CD14-positive monocyte (primary cell): ENCODE measurements at places on chromosomes 4 and X. TPM values are rescaled to one million over a fixed set of nuclear protein-coding genes. Genes with fewer than 3 reads are reported as not detected.

GRCh38 chr4:86891762-86892635 lies at the start of gene C4orf36:
Gene C4orf36 (minus strand): TSS chr4:86892422. CDS start chr4:86891520, 902 bp downstream.
- H3K4me1 ChIP-seq, result peaks cover 25% of the 10 kb centered on the region
- peaks cover 22% of the 10 kb centered on the region for H3K27me3 ChIP-seq
- DNase-seq, result peak; percentile 17
- no peak within 1 kb of the TSS for H3K27ac ChIP-seq

DNA sequence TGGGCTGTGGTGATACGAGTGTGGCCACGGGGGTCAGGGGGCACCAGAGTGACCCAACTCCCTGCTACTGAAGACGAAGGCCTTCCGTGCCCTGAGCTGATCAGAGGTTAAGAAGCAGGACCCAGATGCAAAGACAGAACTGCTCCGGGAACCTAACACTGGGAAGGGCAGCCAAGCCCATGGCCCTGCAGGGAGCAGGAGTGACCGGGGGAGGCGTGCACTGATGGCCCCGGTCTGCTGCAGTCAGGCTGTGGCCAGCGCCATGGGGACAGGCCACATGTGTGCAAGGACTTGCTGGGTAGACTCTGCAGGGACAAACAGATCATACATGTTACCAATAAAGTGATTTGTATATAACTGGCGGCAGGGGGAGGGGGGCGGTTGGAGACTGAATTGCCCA lies 74.6 kb downstream of the ACOX3 start:
- no peak overlapping the region for H3K27ac ChIP-seq
- DNase-seq, result no peak
- H3K27me3 ChIP-seq, result no peaks in the 10 kb centered on the region
- no peak overlapping the region for H3K4me3 ChIP-seq

GRCh38 chr4:14345356-14345775 lies 656.9 kb upstream of the CPEB2 start:
- DNase-seq, result peak; percentile 89
- no peaks in the 10 kb centered on the region for H3K36me3 ChIP-seq

- H3K4me3 ChIP-seq, result no peak overlapping the region
- no peak overlapping the region for H3K27ac ChIP-seq
- no peaks in the 10 kb centered on the region for H3K36me3 ChIP-seq
- no peaks in the 10 kb centered on the region for H3K27me3 ChIP-seq
- H3K4me1 ChIP-seq, result no peaks in the 10 kb centered on the region
- no peak for DNase-seq
Measured at GRCh38 chr4:26450418-26450817, 39.9 kb downstream of the CCKAR start.

GRCh38 chr4:1204286-1204827 lies 32.0 kb upstream of the SPON2 start:
- no peaks in the 10 kb centered on the region for H3K36me3 ChIP-seq
- H3K27ac ChIP-seq, result no peak overlapping the region
- no peak overlapping the region for H3K4me3 ChIP-seq
- H3K27me3 ChIP-seq, result no peaks in the 10 kb centered on the region

- H3K27me3 ChIP-seq, result no peaks in the 10 kb centered on the region
- no peaks in the 10 kb centered on the region for H3K36me3 ChIP-seq
- no peak for DNase-seq
- H3K4me1 ChIP-seq, result no peaks in the 10 kb centered on the region
Measured at GRCh38 chr4:144816668-144817067, 170.7 kb downstream of the HHIP start.

DNA sequence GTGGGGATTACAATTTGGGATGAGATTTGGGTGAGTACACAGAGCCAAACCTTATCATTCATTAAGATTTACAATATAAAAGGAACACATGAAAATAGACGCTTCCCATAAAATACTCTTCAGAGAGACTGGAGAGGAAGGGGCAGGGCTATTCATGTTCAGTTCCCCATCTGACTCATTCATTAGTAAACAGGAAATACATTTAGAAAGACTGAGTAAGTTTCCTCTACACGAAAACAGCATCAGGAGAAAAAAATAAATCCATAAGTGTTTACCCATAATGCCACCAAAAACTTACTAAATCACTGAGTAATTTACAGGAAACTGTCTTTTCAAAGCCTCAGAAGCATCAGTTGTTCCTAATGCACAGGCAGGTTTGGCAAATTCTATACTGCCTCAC lies 255.4 kb upstream of the CXorf51A start:
- H3K4me1 ChIP-seq, result no peaks in the 10 kb centered on the region
- DNase-seq, result no peak
- H3K36me3 ChIP-seq, result no peaks in the 10 kb centered on the region
- H3K27me3 ChIP-seq, result no peaks in the 10 kb centered on the region
- H3K27ac ChIP-seq, result no peak overlapping the region

- H3K4me3 ChIP-seq, result no peak overlapping the region
- no peaks in the 10 kb centered on the region for H3K27me3 ChIP-seq
- H3K27ac ChIP-seq, result no peak overlapping the region
- no peak for DNase-seq
Measured at GRCh38 chr4:178347111-178347510, 904.9 kb upstream of the AGA start.

DNA sequence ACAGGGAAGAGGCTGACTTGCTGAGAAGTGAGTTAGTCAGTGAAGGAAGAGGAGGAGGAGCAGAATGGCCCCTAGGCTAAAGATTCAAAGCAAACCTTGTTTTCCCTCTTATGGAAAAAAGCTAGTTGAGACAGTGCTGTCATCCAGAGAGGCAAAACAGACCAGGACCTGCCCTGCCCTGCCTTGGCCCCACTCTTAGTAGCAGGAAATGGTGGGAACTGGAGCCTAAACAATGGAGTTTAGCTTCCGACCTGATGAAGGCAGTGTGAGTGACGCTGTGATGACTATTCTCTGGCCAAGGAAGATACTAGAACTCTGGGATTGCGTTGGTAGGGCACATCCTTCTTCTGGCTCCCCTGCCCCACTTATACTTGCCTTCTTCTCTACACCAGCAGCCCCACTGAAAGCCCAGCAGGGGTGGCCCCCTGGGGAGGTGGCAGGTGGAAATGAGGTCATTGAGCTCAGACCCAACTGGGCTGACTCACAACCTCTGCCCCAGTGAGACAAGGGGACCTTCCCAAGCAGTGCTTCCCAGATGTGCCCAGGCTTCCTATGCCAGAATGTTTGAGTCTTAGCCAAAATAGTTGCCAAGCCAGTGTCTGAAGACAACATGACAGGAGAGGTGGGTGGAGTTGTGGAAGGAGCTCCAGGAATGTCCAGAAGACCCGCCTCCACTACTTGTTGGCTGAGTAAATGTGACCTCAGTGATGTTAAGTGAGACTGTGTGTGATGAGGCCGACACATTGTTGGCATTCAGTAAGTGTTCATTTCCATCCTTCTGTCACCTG lies 38.8 kb downstream of the MSN start:
- DNase-seq, result peak; percentile 12
- H3K36me3 ChIP-seq, result peaks cover 5% of the 10 kb centered on the region
- peak overlapping the region; percentile 76 for H3K27ac ChIP-seq
- H3K4me3 ChIP-seq, result no peak overlapping the region
- H3K4me1 ChIP-seq, result peaks cover 50% of the 10 kb centered on the region
- no peaks in the 10 kb centered on the region for H3K27me3 ChIP-seq

DNA sequence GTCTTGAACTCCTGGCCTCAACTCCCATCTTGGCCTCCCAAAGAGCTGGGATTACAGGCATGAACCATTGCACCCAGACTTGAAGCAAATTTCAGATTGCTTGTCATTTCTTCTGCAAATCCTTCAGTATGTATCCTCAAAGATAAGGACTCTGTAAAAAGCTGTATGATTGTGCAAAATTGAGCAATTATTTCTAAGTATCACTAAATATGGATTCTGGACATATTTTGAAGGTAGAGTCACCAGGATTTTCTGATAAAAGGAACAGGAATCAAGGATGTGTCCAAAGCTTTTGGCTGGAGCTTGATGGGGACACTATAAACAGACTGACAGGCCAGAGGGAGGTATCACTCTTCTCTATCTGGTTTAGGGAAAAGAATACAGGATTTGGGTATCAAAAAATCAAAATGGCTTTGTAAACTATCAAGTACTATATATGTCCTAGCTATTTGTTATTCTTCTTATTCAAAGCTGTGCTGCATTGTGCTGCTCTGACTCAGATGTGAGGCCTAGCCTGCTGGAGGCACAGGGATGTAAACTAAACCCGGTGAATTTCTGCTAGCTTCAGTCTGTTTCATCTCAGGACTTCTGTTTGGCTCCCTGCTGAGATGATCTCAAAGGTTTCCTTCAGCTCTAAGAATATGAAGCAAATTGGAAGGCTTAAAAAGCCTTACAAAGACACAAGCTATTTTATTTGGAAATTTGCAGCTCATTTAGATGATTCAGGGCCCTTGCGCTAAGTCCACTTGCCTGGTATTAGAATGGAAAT lies 8.3 kb downstream of the RPS4X start:
- H3K36me3 ChIP-seq, result peaks cover 43% of the 10 kb centered on the region
- no peak overlapping the region for H3K4me3 ChIP-seq
- H3K4me1 ChIP-seq, result no peaks in the 10 kb centered on the region
- no peaks in the 10 kb centered on the region for H3K27me3 ChIP-seq
- no peak overlapping the region for H3K27ac ChIP-seq

GRCh38 chrX:153728095-153728494 lies 3.4 kb downstream of the ABCD1 start:
- peaks cover 7% of the 10 kb centered on the region for H3K36me3 ChIP-seq
- no peak for DNase-seq
- H3K4me1 ChIP-seq, result peaks cover 78% of the 10 kb centered on the region
- peak overlapping the region; percentile 100 for H3K27ac ChIP-seq

GRCh38 chr4:105068516-105068915 lies 78.2 kb upstream of the TET2 start:
- no peaks in the 10 kb centered on the region for H3K36me3 ChIP-seq
- H3K27me3 ChIP-seq, result no peaks in the 10 kb centered on the region
- no peak overlapping the region for H3K4me3 ChIP-seq
- DNase-seq, result no peak
- H3K4me1 ChIP-seq, result peaks cover 20% of the 10 kb centered on the region
- H3K27ac ChIP-seq, result no peak overlapping the region

- no peak overlapping the region for H3K4me3 ChIP-seq
- DNase-seq, result no peak
- H3K27ac ChIP-seq, result no peak overlapping the region
- H3K36me3 ChIP-seq, result peaks cover 79% of the 10 kb centered on the region
- no peaks in the 10 kb centered on the region for H3K27me3 ChIP-seq
- H3K4me1 ChIP-seq, result no peaks in the 10 kb centered on the region
Measured at GRCh38 chr4:1988327-1988724, 20.4 kb downstream of the NELFA start.

- H3K27me3 ChIP-seq, result no peaks in the 10 kb centered on the region
- peaks cover 38% of the 10 kb centered on the region for H3K4me1 ChIP-seq
- no peaks in the 10 kb centered on the region for H3K36me3 ChIP-seq
Measured at GRCh38 chr4:102500352-102500695, 835 bp upstream of the NFKB1 start.

- peaks cover 42% of the 10 kb centered on the region for H3K4me1 ChIP-seq
- no peaks in the 10 kb centered on the region for H3K27me3 ChIP-seq
- H3K36me3 ChIP-seq, result no peaks in the 10 kb centered on the region
- H3K4me3 ChIP-seq, result no peak overlapping the region
- H3K27ac ChIP-seq, result no peak overlapping the region
Measured at GRCh38 chr4:165355900-165356300, 22.9 kb upstream of the CPE start.

DNA sequence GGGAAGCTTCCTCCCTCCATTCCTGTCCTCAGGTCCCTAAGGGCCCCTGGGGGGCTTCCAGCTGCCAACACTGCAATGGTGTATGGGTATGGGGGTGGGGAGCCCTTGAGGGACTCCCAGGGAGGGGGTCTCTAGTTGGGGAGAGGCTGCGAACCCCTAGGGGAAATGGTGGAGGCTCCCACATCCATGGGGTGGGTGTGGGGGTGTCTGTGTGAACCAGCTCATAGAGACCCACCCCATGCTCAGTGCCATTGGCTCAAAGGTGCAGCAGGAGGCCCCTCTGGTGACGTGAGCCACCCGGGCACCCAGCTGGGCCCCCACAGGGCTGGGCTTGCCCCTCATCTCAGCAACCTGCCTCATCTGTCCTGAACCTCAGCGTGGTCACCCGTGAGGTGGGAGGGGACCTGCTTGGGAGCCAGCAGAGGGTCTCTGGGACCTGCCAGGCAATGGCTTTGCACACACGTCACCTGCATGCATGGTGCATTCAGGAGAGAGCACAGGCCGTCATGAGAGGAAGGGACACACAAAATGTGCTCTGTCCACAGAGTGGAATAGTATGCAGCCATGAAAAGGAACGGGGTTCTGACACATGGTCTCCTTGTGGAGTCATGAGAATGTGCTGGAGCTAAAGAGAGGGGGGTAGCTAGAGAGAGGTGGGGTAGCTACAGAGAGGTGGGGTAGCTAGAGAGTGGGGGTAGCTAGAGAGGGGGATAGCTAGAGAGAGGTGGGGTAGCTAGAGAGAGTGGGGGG lies 22.7 kb upstream of the PLCXD1 start:
- H3K4me1 ChIP-seq, result no peaks in the 10 kb centered on the region
- no peaks in the 10 kb centered on the region for H3K27me3 ChIP-seq
- DNase-seq, result no peak
- H3K4me3 ChIP-seq, result no peak overlapping the region
- no peak overlapping the region for H3K27ac ChIP-seq

GRCh38 chr4:78121338-78121904 lies 64.3 kb downstream of the FRAS1 start:
- no peaks in the 10 kb centered on the region for H3K36me3 ChIP-seq
- H3K27ac ChIP-seq, result no peak overlapping the region
- no peak for DNase-seq
- no peak overlapping the region for H3K4me3 ChIP-seq
- H3K27me3 ChIP-seq, result no peaks in the 10 kb centered on the region
- no peaks in the 10 kb centered on the region for H3K4me1 ChIP-seq

DNA sequence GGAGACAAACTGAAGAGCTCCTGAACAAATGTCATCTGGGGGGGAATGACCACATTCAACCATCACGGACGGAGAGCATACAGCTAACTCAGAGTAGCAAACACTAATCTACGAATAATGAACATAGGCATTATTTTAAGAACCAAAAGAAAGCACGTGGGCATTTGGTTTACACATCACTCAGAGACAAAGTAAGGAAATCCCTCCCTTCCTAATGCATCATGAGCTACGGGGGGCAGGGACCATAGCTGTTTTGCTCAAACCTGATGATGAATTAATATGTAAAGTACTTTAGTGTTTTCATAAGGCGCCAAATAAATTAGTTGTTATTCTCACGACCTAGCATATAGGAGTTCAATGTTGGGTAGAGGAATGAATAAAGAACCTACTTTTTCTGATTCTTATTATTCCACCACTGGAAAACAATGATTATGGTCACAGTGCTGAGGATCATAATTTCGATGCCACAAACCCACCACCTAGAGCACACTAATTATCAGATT lies 11.7 kb upstream of the TMEM156 start:
- peaks cover 47% of the 10 kb centered on the region for H3K4me1 ChIP-seq
- H3K27ac ChIP-seq, result peak overlapping the region; percentile 81
- DNase-seq, result peak; percentile 68

Gene GAGE2A
- not detected for polyA plus RNA-seq

Gene ATP2B3
- 0.01 TPM in 1 of 2 replicates, not detected in the other for polyA plus RNA-seq

Gene CXCL9
- polyA plus RNA-seq, result 0.55 TPM

Gene SYTL5
- not detected in 2 replicates for polyA plus RNA-seq

Gene ABCD1
- polyA plus RNA-seq, result 5.6 TPM

Gene HSFX2
- 0.11 and 0.29 TPM in 2 replicates for polyA plus RNA-seq

Gene SMIM10
- polyA plus RNA-seq, result 0.14 and 0.15 TPM in 2 replicates

Gene GPRASP1
- 0.03 TPM for polyA plus RNA-seq

Gene GYPA
- not detected for polyA plus RNA-seq
